ENCODE measurements at places on chromosomes 5 and 9.

GRCh38 chr5:113520429-113520828, 6.9 kb downstream of the YTHDC2 start:
- DNase-seq: no peak

DNA sequence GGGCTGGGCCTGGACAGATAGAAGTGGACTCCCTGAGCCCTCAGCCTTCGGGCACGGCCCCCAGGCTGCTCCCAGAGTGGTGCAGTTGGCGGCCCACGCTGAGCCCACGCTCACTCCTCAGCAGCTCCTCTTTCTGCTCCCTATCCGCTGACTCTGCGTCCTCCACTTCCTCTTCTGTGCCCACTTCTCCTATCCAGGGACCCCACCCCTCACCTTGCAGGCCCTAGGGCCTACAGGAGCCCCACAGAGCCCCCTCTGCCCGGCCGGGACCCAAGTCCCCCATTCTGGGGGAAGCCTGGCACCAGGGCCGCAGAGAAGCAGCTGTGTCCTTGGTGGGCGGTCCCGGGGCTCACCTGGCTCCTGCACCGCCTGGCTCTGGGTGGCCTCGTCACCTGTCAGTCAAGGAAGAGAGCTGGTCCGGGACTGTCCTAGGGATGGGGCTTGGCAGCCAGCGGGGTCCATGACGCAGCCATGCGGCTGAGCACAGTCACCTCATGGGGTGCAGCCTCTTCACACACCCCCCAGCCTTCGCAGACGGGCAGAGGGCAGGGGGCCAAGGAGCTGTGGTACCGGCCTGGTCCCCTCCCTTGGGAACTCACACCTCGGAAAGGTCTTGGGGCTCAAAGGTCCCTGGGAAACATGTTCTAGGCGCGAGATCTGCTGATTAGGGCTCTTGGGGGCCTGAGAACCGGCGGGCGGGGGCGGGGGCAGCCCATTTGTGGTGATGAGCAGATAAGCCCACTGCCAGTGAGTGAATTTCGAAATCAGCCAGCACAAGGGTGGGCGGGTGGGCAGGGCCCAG, 5.4 kb upstream of the NRARP start:
- no peak for DNase-seq

DNA sequence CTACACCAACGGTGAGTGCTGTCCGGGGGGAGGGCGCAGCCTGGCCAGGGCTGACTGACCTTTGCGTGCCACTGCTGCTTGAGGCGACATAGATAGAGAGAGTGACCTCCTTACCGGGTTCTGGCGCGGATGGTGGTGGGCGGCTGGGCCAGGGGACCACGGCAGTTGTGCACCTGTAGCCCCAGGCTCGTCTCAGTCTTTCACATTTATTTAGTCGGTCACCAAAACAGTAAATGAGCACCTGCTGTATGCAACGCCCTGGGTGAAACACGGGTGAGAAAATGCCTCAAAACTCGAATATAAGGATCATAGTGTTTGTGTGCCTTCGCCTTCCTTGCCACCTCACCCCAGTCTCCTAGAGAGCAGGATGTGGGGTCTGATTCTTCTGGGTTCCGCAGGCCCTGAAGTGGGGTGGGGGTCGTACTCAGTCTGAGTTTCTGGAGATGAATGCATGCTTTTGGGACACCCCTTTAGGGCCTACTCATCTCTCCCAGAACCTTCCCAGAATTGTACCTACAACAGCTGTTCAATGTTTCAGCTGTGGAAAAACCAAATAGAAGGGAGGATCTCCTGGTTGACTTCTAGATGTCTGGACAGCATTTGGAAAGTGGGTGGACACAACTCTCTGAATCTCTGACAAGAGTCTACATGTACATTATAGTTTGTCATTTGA, 714 bp downstream of the SEC24A start:
- no peak for DNase-seq

DNA sequence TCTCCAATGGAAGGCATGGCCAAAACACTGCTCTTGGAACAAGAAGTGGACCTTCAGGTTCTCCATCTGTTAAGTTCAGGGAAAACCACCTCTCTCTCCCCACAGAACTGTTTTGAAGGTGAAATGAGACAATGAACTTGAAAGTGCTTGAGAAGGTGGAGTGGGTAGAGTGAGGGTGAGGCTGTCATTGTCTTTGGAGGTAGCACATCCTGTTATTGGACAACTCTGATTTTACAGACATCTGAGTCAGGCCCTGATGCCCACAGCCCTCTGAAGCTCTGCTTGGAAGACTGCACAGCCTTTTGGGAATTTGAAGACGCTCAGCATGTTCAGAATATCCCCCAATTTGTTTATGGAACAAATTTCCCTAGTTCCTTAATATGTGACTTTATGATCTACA, 27.6 kb upstream of the TEX48 start:
- no peak for DNase-seq

DNA sequence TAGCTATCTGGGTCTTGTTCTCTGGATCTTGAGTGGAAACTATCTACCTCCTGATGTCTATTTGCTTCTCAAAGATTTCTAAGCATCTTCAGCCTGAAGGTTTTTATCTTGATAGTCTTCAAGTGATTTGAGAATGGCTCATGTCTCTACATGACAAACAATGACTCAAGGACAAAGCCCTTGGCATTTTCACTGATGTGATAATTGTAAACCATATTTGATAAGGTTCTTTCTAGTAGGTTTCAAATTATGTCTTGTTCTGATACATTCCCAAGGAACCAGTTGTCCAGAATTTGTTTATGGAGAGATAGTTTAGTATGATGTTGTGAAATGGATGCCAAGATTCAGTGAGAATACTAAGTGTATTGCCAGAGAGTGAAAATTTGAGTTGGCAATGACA, 1079.3 kb upstream of the CDH9 start:
- DNase-seq: no peak

DNA sequence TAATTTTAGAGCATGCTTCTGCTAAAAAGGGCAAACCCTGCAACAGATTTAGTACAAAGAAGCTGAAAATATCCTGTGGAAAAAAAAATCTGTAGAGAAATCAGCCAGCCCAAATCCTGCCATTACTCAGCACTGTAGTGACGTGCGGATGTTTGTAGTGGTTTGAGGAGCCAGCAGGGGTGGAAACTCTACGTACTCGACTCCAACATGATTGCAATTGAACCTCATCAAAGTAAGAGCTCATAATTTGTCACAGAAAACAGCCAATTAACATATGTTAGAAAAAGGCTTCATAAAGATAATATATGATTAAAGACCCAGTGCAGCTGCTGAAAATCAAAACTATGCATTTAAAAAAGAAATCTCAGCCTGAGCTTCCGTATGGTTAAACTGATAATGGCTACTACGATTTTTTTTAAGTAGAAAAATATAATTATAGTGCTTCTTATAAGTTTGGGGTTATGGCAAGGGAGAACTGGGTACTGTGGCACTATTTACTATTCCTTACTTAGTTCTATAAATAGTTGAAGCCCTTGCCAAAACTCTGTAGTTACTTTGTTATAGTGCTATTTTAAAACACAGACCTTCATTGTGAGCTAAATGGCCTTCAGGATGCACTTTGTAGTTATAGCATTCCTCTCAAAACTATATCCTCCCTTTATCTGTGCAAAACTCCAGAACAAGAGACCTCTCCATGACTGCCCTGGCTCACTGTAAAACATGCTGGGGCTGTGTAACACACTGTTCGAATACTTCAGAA, 49.4 kb downstream of the MEF2C start:
- no peak for DNase-seq

GRCh38 chr5:105304859-105305258, 1742.3 kb upstream of the NUDT12 start:
- no peak for DNase-seq

- no peak for DNase-seq
Observed at GRCh38 chr5:116394186-116394867, 180.3 kb downstream of the SEMA6A start.

DNA sequence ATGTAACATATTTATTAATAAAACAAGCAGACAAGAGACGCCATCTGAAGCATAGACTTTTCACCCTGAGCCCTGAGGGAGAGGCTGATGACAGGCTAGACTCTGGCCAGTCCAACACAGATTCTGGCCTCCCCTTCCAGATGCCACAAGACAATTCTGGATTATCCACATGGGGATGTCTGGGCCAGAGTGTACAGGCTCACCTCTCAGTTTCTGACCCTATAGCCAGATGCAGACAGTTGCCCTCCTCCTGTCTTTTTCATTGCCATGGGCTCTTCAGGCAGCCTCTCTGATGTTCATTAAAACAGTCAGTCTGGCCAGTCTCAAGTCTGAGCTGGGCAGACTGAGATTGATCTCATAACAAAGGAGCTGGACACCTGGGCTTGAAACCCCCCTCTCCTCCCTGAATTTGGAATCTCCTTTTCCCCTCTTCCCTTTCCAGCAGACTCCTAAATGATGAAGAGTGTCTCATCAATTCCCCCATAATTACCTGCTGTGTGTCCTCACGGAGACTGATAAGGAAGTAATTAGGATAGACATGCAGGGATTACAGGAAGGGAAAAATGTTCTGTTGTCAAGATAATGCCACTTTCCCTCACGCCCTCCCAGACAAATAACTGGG, 89.6 kb downstream of the ASTN2 start:
- DNase-seq: no peak

DNA sequence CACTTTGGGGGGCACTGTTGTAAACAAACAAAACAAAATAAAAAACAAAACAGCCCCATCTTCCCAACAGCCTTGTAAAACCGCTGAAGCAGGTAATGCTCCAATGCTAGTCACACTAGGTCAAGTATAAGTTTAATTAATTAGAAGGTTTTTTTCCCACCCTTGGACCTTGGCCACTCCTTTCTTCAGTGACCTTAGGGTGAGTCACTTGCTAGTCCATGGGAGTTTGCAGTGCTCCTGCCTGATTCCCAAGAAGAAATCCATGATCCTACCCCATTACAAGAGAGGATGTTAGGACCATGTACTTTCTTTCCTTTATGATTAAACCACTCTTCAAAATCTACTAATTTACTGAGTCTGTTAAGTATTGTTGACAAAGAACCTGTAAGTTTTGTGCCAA, 192.2 kb upstream of the CDKN2B start:
- no peak for DNase-seq

GRCh38 chr5:19950897-19951296, 37.1 kb downstream of the CDH18 start:
- DNase-seq: no peak

DNA sequence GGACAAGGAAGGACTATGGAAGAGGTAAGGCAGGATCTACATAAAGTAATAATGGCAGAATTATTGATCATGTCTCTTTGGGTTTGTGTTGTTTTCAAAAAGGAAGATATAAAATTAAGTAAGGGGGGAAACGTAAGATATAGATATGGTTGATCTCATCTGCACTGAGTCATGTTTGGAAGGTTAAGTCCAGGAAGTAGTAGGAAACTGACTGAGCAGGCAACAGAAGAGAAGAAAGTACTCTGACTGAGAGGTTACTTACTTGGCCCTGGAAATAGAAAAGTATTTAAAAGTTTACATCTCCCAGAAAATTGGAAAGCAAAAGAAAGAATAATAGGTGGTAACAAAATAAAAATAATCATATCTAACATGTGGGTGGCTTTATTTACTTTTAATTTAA, 405.3 kb upstream of the RGMB start:
- DNase-seq: no peak

DNA sequence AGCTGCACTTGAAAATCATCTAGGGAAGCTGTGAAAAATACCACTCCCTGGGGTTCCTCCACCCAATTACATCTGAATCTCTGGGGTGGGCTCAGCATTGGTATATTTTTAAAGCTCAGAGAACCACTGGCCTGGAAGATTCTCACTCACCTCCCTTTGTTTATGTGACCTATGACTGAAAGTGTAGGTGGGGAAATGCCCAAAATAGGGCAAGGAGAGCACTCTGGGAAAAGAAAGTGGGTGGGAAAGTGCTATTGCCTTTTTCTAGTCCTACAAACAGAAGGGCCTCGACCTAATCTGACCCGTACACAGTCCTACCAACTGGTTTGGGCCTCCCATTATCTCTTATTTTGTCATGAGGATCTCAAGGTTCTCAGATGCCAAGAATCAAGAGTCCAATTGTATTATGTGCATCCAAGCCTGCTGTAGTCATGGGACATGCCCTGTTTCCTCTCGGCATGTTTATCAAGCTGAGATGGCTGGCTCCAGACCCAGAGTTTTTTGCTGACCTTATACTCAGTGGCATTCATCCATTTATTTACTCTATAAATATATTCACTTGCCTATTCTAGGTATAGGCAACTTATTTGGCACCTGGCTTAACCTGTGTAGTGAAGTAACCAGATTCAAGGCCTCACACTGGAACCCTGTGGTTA, 483.7 kb downstream of the ENC1 start:
- no peak for DNase-seq

DNA sequence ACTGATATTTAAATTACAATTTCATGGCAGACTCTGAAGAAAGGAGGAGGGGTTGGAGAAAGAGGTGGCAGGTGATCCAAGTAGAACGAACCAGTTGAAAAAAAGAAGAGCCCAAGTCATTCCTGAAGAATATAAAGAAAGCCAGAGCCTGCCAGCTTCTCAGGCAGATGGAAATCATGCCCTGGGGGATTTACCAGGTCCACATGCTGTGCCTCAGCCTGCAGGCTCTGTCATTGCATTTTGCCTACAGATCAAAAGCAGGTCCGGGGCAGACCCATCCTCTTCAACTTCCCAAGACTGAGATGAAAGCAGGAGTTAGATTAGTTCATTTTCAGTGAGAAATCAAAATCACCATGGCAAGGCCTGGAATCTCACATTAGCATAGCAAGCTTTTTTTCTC, 48.5 kb downstream of the GDNF start:
- DNase-seq: no peak

DNA sequence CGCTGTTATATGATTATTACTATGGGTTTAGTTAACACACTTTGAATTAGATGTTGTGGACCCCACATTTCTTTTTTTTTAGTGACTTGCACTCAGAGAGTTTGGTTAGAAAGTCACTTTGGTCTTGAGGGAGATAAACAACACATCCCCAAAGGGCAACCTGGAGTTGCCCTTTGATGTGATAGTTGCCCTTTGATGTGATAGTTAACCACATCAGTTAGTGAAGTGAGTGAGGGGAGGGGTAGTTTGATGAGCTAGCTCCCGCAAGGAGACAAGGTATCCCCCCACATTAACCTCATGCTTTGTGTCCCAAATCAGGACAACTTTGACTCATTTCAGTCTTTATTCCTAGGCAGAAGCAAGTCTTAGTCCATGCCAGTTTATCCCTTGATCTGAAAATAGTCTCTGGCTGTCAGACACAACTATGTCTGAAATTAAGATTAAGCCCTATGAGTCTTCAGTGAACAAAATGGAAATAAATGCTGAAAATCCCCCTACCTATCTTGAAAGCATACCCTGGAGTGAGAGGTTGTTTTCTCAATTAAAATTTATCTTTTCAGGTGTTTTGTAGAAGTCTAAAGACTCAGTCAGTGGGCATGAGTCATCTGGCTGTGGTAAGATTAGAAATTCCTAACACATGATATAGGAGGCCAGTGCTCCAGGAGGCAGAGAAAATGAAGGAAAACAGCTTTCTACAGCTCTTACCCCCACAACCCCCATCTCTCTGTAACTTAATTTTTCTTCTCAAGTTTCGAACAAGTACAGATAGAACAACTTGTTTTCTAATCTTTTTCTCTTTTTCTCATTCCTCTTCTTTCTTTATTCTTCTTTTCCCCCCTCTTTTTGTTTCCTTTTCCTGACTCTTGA, 208.9 kb upstream of the DMRTA1 start:
- DNase-seq: no peak

GRCh38 chr5:68766952-68767464, 326.8 kb upstream of the SLC30A5 start:
- DNase-seq: no peak
